ENCODE measurements at places on chromosomes 13 and 19. TPM values are rescaled to one million over a fixed set of nuclear protein-coding genes. Genes with fewer than 3 reads are reported as not detected.

Gene FUT3
- 0.41 TPM for total RNA-seq

Gene CYP2A6
- not detected for total RNA-seq

Gene PCDH9
- total RNA-seq, result 39.2 TPM

Gene PRSS57
- 3.1 TPM for total RNA-seq

Gene TSPAN16
- not detected for total RNA-seq

Gene GIPC3
- total RNA-seq, result 1.3 TPM

Gene GTF3A
- 50.0 TPM for total RNA-seq

Gene PSG2
- not detected for total RNA-seq

Gene KHSRP
- total RNA-seq, result 186 TPM

Gene B3GNT8
- total RNA-seq, result 8.0 TPM

Gene LEUTX
- total RNA-seq, result not detected

Gene ZNF625
- total RNA-seq, result 22.8 TPM

Gene SPACA6
- 15.0 TPM for total RNA-seq

Gene ZNF304
- total RNA-seq, result 13.6 TPM

Gene TICAM1
- total RNA-seq, result 5.0 TPM

Gene CPAMD8
- total RNA-seq, result 40.6 TPM

Gene CSNK1G2
- 61.0 TPM for total RNA-seq

Gene IFI30
- total RNA-seq, result 57.0 TPM

Gene CDC16
- 83.1 TPM for total RNA-seq

Gene CFAP97D2
- total RNA-seq, result not detected

Gene PEAK3
- 0.47 TPM for total RNA-seq

Gene RFPL4A
- not detected for total RNA-seq

Gene ANKLE1
- total RNA-seq, result 2.6 TPM

Measured in metanephros (tissue), 2 donors.